ENCODE measurements at places on chromosomes 6 and 20. TPM values are rescaled to one million over a fixed set of nuclear protein-coding genes. Genes with fewer than 3 reads are reported as not detected.

DNA sequence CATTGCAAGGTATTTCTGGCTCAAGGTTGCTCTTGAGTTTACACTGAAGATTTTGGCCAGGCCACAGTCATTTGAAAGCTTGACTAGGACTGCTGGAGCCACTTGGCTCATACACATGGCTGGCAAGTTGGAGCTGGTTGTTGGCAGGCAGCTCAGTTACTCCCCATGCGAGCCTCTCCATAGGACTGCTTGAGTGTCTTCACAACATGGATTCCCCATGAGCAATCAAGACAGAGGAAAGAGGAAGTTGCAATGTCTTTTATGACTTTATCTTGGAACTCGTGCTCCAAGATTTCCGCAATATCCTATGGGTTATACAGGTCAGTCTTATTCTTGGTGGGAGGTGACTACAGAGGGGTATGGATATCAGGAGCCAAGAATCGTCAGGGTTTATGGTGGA, 1.4 kb upstream of the MANBAL start:
- no peak for DNase-seq

- DNase-seq = no peak
Measured at GRCh38 chr6:81843302-81843701, 90.8 kb upstream of the TENT5A start.

GRCh38 chr20:54118220-54119001, 48.0 kb upstream of the BCAS1 start:
- no peak for DNase-seq

DNA sequence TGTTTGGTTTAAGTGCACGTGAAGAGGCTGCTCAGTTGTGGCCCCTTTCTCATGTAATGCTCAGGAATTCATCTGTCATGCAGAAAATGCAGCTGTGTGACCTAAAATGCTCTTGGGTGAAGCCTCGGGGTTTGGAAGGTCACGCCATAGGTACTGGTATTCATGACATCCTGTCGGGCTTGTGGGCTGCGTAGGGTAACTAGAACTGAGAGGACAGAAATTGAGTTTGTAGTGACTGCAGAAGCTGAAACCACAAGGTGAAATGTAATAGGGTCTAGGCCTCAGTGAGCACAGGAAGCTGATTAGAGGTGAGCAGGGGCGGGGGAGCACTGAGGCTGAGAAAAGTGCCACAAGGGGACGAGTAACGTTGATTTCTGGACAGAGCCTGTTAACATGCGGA, 128.8 kb downstream of the SOBP start:
- DNase-seq = no peak

DNA sequence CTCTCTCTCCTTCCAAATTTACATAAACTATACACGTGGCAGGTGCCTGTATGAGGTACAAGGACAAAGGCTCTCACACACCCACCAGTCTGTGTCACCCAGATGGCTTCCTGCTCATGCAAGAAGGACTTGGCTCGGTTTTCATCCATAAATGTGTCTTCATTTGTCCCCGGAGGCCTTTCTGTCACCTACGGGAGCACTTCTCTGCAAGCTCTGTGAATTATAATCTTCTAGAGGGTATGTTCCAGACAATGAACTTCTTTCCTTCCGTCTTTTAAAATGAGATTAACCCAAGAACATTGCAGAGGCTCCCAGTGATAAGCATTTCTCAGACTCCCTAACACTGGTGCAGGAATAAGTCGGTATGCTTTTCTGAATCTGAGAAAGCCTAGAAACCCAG, 123.6 kb downstream of the PTPRT start:
- DNase-seq = no peak

GRCh38 chr6:135568379-135568778, 70.8 kb upstream of the AHI1 start:
- DNase-seq = no peak

DNA sequence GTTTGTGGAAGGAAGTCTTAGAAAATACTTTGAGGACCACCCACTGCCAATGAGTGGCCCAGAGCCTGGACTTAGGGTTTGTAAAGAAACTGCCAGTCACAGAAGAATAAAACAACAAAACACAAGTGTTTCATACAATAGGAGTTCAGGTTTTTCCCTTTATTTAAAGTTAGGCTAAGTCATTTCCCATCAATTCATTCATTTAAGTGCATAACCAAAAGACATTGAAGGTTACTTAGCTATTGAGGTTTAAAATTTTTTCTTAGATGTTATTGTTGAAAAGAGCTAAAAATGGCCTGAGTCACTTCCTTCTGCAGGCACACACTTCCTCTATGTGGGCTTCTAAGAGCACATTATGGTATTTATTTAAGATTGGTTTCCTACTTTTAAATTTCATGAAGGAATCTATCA, 54.2 kb downstream of the ARMC2 start:
- no peak for DNase-seq

- no peak for DNase-seq
Measured at GRCh38 chr6:84512391-84512790, 252.0 kb downstream of the TBX18 start.

Gene RAB44
- under 0.01 TPM for total RNA-seq

Gene ELOVL2
- 1.3 TPM for total RNA-seq

Gene PRPH2
- total RNA-seq = 1.6 TPM

Gene GPSM3
- total RNA-seq = 17.8 TPM

Gene ZNF391
- 1.2 TPM for total RNA-seq

Data from epithelial cell of proximal tubule (primary cell).